NCI-H1436 (cell line): ENCODE measurements at places on chromosomes 3 and 15.
A peak's percentile ranks its signal among the peaks of the same experiment; 100 is the strongest.

DNA sequence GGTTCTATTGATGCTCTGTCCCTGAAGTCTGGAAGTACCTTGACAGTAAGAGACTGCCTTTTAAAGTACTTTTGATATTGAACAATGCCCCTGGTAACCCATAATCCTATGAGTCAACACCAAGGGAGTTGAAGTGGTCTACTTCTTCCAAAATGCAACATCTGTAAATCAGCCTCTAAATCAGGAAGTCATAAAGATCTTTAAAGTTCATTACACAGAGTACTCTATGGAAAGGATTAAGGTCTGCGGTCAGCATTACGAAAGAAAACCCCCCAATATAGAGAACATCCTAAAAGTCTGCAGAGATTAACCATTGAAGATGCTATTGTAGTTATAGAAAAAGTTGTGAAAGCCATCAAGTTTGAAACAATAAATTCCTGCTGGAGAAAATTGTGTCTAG lies 52.7 kb upstream of the CMC1 start:
- DNase-seq: no peak

DNA sequence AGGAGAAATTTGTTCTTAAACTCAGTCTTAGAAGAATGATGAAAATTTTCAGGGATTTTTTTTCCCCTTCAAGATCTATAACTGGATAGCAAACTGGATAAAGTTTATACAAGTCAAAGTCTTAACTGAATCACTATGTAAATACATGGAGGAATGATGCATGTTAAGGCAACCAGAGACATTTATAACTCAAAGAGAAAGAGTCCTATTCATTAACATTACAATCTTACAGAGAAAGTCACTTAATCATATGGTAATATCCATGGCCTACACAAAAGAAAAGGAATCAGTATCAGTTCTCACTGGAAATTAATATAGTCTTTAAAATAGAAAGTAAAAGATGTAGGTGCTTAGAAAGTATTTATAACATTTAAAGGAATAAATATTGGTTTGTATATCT lies 869.1 kb downstream of the TBL1XR1 start:
- no peak for DNase-seq

GRCh38 chr3:62614527-62614926 lies 241.2 kb upstream of the FEZF2 start:
- no peak for DNase-seq

DNA sequence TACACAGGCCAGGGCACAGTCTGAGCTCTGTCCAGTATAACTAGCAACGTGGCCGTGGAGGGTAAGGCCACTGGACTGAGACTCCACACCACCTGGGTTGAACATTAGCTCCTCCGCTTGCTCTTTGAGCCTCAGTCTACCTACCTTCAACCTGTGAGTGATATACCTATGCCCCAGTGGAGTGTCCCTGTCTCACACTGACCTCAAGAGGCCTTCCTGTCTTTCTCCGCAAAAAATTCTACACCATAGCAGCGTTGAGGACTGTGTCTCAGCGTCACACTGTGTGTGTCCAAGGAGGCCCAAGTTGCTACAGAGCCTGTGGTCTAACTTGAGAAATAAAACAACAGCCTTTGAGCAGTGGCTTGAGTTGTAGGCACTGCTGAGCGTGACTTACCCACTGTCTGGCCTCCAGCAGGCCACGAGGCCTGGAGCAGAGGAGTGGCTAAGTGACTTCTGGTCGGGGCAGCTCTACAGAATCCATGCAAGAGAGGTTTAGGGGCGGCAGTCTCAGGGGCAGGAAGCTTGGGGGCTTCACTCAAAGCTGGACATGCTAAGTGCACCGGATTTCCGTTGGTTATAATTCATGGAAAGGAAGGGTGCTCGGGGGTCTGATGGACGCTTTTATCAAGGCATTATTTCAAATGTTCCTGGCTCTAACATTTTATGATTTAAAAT lies 2.0 kb upstream of the MGLL start:
- no peak for DNase-seq

- no peak for DNase-seq
Observed at GRCh38 chr3:16102905-16103364, 71.5 kb upstream of the GALNT15 start.

- no peak for DNase-seq
Observed at GRCh38 chr3:117722856-117723255, 1013.3 kb downstream of the TUSC7 start.

DNA sequence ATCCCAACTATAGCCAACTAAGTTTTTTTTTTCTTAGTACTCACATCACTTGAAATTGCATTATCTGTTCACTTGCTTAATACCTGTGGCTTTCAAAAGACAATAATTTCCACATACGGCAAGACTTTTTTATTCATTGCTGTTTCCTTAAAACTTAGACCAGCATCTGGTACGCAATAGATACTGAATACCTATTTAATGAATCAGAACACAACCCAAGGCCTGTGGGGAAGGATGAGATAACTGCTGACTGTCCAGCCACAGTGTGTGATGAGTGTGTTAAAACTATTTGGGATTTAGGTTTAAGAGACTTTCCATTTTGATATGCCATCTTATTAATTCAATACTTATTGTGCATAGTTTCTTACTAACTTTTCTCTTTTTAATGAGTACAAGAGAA lies 988.7 kb downstream of the NTRK3 start:
- DNase-seq: no peak

DNA sequence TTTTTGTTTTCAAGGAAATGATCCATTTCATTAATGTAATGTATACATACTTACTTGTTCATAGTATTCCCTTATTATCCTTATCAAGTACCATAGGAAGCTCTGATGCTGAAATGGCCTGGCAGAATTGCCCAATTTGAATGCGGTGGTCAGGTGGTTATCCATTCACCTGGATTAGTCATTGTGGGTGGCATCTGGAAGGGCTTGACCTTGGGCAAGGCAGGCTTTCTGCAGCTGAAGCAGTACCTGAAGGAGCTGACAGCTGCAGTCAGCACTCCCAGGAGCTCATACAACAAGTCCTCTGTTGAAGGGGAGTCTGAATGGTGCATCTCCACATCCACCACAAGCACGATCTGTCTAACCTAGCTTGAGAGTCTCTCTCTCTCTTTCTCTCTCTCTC lies 12.2 kb upstream of the IQCF5 start:
- DNase-seq: no peak

- no peak for DNase-seq
Observed at GRCh38 chr3:138696666-138697370, 88.2 kb downstream of the FAIM start.

DNA sequence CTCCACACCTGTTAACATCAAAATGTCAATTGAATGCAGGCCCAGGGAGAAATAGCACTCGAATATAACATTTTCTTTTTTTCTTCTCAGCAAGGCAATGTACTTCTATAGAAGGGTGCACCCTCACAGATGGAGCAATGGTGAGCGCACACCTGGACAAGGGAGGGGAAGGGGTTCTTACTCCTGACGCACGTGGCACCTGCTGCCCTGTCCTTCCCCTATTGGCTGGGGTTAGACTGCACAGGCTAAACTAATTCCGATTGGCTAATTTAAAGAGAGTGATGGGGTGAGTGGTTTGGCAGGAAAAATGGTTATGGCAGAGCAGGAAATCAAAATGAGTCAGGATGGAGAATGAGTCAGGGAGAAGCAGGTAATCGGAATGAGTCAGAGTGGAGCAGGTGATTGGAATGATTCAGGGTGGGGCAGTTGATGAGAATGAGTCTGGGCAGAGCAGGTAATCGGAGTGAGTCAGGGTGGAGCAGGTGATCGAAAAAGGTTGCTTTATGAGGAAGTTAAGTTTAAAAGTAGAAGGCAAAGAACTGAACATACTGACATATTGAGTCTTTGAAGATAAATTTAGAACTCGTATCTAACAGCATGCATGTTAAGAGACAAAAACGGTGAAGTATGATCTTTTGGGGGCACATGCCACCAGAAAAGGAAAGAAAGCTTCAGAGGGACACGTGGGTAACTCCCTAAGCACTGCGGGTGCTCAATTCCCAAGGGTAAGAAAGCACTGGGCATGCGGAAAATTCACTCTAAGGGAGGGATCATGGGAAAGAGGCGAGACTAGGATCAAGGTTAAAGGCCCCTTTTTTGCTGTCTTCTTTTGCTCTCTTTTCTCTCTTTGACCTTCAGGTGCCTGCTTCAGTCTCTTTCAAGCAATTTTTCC lies 72.9 kb upstream of the GALNT15 start:
- DNase-seq: no peak

DNA sequence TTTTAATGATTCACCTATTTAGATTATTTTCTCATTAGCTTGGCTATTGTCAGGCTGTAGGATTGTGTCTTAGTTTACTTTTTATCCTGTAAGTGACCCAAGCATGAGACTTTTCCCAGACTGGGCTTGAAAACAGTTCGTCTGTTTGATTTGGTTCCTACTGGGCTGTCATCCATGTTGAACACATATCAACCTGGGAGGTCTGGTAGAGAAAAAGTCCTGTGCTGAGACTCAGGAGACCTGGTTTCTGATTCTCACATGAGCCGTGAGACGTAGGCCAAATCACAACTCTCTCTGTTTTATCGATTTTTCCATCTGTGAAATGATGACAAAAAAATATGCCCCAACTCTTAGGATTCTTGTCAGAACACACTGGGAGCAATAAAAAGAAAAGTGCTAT lies 98.8 kb upstream of the GALNT15 start:
- no peak for DNase-seq

DNA sequence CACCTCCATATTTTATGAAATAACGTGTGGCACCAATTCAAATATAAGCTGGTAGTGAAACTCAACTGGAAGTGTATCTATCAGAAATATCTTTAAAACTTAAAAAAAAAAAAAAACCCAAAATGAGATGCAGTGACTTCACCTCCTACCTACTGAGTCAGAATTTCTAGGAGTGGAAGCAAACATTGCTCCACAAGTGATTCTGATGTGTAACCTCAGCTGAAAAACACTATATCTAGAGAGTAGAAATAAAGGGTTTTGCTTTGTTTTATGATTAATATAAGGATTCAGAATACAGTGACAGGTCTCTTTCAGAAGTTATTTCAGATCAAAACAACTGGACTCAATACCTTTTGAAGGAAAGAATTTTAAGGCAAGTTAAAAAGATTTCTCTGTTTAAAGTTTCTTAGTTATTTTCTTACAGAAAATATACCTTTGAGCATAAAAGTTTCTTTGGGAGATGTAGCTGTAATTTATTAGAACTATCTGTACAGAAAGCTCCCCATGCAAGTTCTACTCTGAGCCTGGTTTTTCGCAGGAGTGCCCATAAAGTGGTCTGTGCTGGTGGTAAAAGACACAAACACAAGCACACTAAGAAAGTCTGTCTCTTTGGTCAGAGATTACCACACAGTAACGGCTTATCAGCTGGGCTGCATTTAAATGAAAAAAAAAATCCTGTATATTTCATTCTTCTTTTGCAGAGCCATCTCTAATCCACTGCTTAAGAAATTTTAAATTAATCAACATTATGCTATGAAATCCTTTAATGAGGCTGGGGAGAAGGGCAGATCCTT lies 59.9 kb upstream of the PPIB start:
- DNase-seq: no peak

DNA sequence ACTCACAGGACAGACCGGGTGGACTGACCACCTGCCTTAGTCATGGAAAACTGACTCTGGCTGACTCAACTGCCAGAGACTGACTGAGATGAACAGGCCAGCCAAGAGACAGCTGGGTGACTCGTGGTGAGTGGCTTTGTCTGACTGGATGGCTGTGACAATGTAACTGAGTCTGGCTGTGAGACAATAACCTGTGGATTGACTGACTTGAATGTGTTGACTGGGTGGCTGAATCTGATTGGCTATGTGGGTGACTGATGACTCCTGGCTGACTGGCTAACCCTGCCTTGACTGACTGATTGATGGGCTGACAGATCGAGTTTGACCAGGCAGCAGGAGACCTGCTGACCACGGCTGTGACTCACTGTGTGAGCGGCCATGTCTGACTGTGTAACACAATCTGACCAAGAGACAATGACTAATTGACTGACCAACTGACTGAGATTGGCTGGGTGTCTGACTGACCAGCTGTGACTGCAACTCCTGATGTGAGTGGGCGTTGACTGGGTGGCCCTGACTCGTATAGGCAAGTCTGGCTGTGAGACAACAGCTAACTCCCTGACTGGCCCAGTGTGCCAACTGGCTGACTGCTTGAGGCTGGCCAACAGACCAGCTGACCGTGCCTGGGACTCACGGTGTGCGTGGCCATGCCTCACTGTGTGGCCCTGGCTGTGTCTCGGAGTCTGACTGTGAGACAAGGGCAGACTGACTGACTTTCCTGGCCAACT lies 509.1 kb downstream of the SHQ1 start:
- no peak for DNase-seq

DNA sequence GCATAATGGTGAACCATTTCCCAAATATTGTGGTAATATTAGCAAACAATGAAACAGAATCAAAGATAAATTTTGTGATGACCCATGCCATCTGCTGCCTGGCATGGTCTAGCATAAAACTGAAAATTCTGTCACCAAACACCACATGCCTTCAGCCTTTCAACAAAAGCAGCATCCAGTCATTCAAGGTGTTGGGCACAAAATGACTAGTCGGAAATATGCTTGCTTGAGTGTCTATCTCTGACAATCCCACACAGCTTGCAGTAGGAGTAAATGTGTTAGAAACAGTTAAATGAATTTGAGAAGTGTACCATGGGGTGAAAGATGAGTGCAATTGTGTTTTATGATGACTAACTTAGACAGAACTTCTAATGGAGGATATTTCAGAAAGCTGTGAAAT lies 61.7 kb upstream of the CDIN1 start:
- DNase-seq: no peak

GRCh38 chr3:87625876-87626275 lies 349.5 kb upstream of the POU1F1 start:
- DNase-seq: no peak

DNA sequence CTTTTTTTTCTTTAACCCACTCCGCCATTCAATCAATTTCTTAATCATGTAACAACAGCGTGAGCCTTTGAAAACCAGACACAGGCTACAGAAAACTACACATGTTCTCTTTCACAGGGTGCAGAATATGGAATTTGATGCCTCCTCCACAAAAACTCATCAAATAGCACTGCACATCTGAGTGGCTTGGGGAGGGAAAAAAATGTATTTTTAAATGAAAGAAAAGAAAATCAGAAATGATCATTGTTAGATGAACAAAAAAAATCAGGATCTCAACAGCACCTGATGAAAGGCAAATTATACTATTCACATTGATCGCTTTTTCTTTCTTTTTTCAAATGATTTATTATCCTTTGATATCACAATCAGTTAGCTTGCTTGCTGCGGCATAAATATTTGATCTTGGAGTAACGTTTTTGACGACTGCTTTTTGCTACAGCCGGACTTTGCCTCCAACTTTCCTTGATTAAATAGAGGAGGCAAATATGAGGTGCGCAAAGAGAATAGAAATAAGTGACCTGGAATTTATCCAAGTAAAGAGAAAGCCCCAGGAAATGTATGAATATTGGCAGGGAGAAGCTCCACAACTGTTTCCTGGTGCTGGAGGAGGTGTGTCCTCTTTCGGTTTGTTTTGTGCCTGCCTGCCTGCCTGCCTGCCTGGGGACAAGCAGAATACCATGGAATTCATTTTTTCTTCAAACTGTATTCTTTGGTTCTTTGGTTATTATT lies 63.1 kb downstream of the EDEM1 start:
- no peak for DNase-seq

GRCh38 chr15:74245342-74245931 lies 9.3 kb downstream of the CCDC33 start:
- peak; percentile 97 for DNase-seq
